Stimulated activated CD8-positive, alpha-beta memory T cell treated with anti-CD3 and anti-CD28 coated beads, Interleukin-15, amount 100 ng/mL, for 24 hours (primary cell): ENCODE measurements at places on chromosomes 4 and X.

- no peak for DNase-seq
Measured at GRCh38 chrX:42465821-42466220, 312.1 kb downstream of the PPP1R2C start.

DNA sequence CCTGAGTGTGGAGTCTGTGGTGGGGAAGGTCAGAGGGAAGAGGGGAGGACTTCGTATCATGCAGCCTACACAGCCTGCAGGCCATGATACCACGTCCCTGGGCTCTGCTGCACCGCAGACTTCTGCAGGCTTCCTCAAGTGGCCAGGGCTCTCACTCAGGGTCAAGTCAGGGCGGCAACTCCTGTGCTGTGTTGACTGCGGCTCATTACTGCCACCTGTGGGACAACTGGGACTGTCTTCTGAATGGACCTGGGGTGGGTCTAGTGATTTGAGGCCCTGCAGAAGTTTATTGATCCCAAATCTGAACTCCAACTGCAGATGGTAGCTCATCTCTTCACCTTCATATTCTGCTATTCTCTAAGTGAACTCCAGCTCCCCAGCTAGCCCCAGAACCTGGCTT lies 167.1 kb downstream of the NSUN7 start:
- DNase-seq = no peak

GRCh38 chrX:122445466-122445865 lies 738.6 kb upstream of the GRIA3 start:
- no peak for DNase-seq

DNA sequence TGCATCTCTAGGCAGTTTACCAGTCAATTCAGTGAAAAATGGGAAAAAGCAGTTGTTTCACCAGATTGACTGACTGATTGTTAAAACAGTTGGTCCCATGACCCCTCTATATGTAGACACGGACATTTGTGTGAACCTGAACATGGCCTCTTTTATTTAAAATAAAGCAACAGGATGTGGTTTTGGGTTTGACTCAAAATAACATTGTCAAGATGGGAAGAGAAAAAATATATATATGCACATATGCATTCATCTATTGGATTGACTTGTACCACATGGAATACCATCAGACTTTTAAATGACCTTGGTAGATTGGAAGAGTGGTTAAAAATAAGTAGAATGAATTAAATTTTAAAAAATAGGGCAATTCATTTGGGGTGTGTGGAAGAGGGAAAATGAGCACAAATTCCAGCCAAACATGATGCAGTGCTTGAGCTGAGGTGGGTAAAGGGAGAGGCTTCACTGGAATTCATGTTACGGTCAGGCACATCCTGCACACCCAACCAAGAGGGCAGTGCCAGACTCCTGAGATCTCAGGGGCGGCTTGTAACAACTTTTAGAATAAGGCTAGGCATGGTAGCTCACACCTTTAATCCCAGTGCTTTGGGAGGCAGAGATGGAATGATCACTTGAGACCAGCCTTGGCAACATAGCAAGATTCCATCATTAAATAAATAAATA lies 560.7 kb upstream of the TENM3 start:
- DNase-seq = no peak
